Muscle of leg (tissue), 16 donors: ENCODE measurements at places on chromosomes 2 and 18. TPM values are rescaled to one million over a fixed set of nuclear protein-coding genes. Genes with fewer than 3 reads are reported as not detected.

Gene SPHKAP
- total RNA-seq = 26.2 TPM

Gene RNF152
- 8.1 TPM for total RNA-seq

Gene CROCC2
- 0.04 TPM for total RNA-seq

Gene ZNF638
- total RNA-seq = 150 TPM

Gene WNT6
- 0.09 TPM for total RNA-seq

Gene CBLN2
- 0.44 TPM for total RNA-seq

Gene FOXD4L1
- total RNA-seq = 0.13 TPM

DNA sequence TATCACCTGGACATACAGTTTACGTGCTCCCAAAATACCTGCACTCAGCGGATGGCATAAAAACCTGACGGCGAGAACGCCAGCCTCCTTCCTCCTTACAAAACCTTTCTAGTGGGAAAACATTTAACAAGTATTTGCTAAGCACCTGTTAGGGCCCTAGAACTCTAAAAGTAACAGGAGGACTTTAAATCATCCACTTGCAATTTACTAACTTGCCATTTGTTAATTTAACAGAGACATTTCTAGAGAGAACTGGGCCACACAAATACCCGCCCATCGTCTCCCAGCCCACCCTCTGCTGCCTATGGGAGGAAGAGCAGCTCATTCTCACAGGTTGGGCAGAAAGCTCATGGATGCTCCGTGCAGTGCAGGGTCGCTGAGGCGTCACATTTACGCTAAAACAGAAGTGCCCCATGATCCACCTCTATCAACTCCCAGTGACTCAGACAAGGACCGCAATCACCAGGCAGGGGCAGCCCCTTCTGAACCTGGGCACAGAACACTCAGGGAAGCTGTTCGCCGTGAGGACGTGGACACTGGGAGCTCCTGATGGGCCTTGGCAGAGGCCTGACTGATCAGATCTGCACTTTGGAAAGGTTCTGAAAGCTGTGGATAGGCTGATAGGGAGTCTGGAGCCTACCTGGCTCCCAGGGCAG lies 106.9 kb downstream of the HDAC4 start:
- no peaks in the 10 kb centered on the region for H3K27me3 ChIP-seq
- H3K4me3 ChIP-seq = no peak overlapping the region
- H3K36me3 ChIP-seq = peaks cover 2% of the 10 kb centered on the region
- H3K4me1 ChIP-seq = peaks cover 69% of the 10 kb centered on the region
- H3K27ac ChIP-seq = no peak overlapping the region

- H3K27me3 ChIP-seq = no peaks in the 10 kb centered on the region
- no peaks in the 10 kb centered on the region for H3K36me3 ChIP-seq
- no peak overlapping the region for H3K27ac ChIP-seq
These were observed 123.9 kb downstream of the CACNB4 start for GRCh38 chr2:151974988-151975387.

- no peaks in the 10 kb centered on the region for H3K4me1 ChIP-seq
- no peak for DNase-seq
- no peaks in the 10 kb centered on the region for H3K27me3 ChIP-seq
- no peak overlapping the region for H3K4me3 ChIP-seq
- H3K36me3 ChIP-seq = no peaks in the 10 kb centered on the region
These were observed 51.4 kb upstream of the SPAG16 start for GRCh38 chr2:213232649-213233437.

DNA sequence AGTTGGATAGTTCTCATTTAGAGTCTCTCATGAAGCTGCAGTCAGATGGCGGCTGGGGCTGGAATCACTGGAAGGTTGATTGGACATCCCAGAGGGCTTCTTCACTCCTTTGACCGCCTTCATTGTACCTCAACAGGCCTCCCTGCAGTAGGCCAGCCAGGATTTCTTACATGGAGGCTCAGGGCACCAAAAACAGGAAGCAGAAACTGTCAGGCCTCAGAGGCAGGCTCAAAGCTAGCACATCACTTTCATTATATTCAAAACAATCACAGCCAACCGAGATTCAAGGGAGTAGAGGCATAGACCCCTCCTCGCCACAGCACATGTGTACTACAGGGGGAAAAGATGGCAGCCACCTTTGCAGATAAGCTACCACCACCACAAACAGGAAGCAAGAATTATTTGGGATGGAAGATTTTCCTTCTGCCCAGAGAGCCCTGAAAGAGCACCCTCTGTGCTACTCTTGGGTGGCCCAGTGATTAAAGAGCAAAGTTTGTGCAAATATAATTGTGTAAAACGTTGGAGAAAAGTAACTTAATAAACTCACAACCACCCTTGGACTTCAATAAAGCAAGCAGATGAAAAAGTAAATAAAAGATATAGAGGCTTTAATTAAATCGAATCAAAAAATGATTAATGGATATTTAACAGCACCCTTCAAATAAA lies 155.3 kb downstream of the GFPT1 start:
- H3K4me3 ChIP-seq = no peak overlapping the region
- H3K27ac ChIP-seq = no peak overlapping the region
- no peaks in the 10 kb centered on the region for H3K4me1 ChIP-seq
- H3K27me3 ChIP-seq = no peaks in the 10 kb centered on the region

- DNase-seq = no peak
- H3K27ac ChIP-seq = peak overlapping the region; percentile 31
- H3K27me3 ChIP-seq = no peaks in the 10 kb centered on the region
- no peak overlapping the region for H3K4me3 ChIP-seq
- H3K4me1 ChIP-seq = no peaks in the 10 kb centered on the region
- peaks cover 21% of the 10 kb centered on the region for H3K36me3 ChIP-seq
These were observed 20.6 kb downstream of the TMEM87B start for GRCh38 chr2:112075490-112076260.

DNA sequence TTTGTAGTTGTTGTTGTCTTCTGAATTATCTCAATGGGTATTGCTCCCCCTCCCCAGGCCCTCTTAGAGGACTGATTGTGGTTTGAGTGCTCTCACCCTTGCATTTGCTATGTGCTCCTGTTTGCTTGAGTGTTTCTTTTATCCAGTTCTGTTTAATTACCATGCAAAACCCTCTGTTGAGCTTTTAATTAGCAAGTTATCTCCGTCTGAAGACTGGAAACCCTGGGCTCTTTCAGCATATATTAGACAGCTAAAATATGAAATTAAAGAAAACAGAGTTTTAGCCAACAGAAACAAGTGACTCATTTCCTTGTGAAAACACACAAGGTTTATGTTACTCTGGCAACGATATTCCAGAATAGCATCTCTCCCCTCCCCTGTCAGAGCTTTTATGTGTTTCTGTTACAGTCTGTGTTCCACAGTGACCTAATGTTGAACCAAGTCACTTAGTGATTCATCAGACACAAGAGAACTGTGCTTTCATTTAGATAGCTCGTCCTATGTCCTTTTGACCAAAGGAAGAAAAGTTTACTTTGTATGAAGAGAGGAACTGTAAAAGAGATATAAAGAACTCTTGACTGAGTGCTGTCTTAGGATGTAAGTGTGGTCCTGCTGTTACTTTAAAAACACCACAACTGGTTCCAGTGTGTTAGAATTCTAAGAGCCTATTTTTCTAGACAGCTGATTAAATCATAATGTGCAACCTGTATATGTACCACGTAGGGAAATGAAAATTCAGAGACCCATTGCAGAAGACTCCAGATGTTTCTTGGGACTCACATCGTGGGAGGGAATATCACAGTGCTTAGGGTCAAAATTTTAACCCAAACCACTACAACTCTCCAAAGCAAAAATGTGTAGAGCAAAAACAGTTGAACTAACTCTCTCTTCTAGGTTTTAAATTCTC lies 172.8 kb upstream of the RBMS1 start:
- H3K4me3 ChIP-seq = no peak overlapping the region
- no peaks in the 10 kb centered on the region for H3K27me3 ChIP-seq
- peaks cover 3% of the 10 kb centered on the region for H3K4me1 ChIP-seq
- peak overlapping the region; percentile 87 for H3K27ac ChIP-seq
- no peaks in the 10 kb centered on the region for H3K36me3 ChIP-seq

GRCh38 chr2:189570570-189571031 lies 10.0 kb downstream of the SLC40A1 start:
- H3K4me1 ChIP-seq = no peaks in the 10 kb centered on the region
- no peak overlapping the region for H3K4me3 ChIP-seq
- peaks cover 16% of the 10 kb centered on the region for H3K36me3 ChIP-seq
- H3K27ac ChIP-seq = no peak overlapping the region
- no peak for DNase-seq
- H3K27me3 ChIP-seq = no peaks in the 10 kb centered on the region

DNA sequence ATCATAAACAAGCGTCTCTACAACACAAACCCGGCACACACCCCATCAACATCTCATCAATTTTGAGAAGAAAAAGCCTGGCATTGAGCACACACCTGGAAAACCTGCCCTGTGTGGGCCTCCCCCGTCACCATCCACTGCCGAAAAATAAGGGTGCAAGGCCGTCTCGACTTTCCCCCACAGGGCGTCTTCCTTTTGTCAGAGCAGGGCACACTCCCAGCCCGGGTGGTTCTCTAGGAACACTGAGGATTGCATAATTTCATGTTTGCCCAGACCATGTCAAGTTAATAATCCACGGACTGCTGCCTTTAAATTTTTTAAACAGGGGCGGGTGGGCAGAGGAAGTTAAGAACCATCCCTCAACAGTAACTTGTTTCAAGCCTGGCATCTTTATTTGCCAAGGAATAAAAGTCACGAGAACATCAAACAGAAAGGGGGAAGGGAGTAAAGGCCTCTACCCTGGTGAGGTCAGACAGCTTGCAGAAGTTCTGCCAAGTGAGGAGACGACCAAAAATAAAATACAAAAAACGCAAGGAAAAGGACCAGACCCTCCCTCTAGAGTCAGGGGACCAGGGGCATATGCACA lies 2.1 kb downstream of the TFCP2L1 start:
- H3K27ac ChIP-seq = no peak overlapping the region
- no peak overlapping the region for H3K4me3 ChIP-seq
- H3K36me3 ChIP-seq = no peaks in the 10 kb centered on the region
- peaks cover 10% of the 10 kb centered on the region for H3K4me1 ChIP-seq
- DNase-seq = no peak

DNA sequence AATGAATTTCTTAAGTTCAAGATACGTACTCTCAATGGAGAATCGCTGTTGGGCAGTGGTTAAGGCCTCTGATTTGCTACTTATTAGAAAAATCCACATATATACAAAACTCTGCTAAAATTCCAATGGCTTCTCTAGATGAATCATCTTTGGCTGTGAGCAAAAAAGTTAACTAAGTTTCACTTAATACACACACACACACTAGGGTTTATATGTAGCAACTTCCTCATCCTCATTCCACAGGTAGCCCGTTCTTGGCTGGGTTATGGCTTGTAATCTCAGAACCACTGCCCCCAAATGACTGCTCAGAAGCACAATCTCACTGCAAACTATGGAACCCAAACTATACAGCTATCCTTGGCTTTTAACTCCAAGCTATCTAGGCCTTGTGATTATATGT lies 99.7 kb downstream of the SMAD2 start:
- no peak for DNase-seq
- no peaks in the 10 kb centered on the region for H3K4me1 ChIP-seq
- no peak overlapping the region for H3K27ac ChIP-seq
- H3K36me3 ChIP-seq = peaks cover 6% of the 10 kb centered on the region
- no peaks in the 10 kb centered on the region for H3K27me3 ChIP-seq
- H3K4me3 ChIP-seq = no peak overlapping the region

GRCh38 chr18:32335228-32335627 lies 135.5 kb downstream of the GAREM1 start:
- H3K27ac ChIP-seq = no peak overlapping the region
- no peak for DNase-seq
- no peaks in the 10 kb centered on the region for H3K4me1 ChIP-seq
- H3K27me3 ChIP-seq = no peaks in the 10 kb centered on the region

GRCh38 chr2:241734208-241734466 lies 293 bp upstream of the D2HGDH start:
- H3K4me1 ChIP-seq = peaks cover 10% of the 10 kb centered on the region
- no peaks in the 10 kb centered on the region for H3K27me3 ChIP-seq
- H3K4me3 ChIP-seq = peak overlapping the region; percentile 47
- DNase-seq = no peak

- no peaks in the 10 kb centered on the region for H3K36me3 ChIP-seq
- no peak overlapping the region for H3K4me3 ChIP-seq
These were observed 90.5 kb downstream of the ICOS start for GRCh38 chr2:204027091-204027490.

DNA sequence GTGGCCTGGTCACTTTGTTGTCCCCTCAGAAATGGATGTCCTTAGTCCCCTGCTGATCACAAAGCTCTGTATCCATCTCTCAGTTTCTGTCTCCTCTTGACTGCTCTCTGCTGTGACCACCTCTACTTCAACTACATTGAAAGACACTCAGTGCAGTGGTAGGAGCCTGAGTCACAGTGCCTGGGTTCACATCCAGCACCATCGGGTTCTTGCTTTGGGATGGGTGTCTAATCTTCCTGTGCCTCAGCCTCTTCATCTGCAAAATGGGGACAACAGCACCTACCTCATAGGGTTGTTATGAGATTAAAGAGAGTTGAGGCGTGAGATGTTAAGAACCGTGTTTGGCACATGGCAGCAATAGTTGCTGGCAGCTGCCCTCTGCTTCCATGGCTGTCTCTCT lies 30.6 kb downstream of the YPEL5 start:
- no peaks in the 10 kb centered on the region for H3K27me3 ChIP-seq
- DNase-seq = no peak
- H3K4me1 ChIP-seq = peaks cover 10% of the 10 kb centered on the region
- H3K27ac ChIP-seq = no peak overlapping the region
- H3K4me3 ChIP-seq = no peak overlapping the region
- H3K36me3 ChIP-seq = no peaks in the 10 kb centered on the region

- peaks cover 3% of the 10 kb centered on the region for H3K4me1 ChIP-seq
- H3K36me3 ChIP-seq = no peaks in the 10 kb centered on the region
- no peak overlapping the region for H3K27ac ChIP-seq
- no peak overlapping the region for H3K4me3 ChIP-seq
These were observed 158.2 kb upstream of the CCDC150 start for GRCh38 chr2:196481324-196481697.

DNA sequence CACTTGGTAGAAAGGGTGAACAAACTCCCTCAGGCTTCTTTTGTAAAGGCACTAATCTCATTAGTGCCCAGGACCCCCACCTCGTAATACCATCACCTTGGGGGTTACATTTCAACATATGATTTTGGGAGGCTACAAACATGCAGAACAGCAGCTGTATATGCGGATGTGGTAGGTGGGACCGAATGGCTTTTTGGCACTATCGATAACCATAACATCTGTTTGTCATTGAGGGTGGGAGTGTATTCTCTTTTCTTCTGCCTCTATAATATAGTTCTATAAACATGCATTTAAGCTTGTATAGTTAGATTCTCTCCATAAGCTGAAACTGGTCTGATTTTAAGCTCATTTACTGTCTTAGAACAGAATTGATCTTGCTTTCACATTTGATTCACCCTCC lies 239.1 kb upstream of the BOD1L2 start:
- no peak overlapping the region for H3K4me3 ChIP-seq
- no peaks in the 10 kb centered on the region for H3K36me3 ChIP-seq
- H3K27ac ChIP-seq = no peak overlapping the region
- H3K4me1 ChIP-seq = no peaks in the 10 kb centered on the region

DNA sequence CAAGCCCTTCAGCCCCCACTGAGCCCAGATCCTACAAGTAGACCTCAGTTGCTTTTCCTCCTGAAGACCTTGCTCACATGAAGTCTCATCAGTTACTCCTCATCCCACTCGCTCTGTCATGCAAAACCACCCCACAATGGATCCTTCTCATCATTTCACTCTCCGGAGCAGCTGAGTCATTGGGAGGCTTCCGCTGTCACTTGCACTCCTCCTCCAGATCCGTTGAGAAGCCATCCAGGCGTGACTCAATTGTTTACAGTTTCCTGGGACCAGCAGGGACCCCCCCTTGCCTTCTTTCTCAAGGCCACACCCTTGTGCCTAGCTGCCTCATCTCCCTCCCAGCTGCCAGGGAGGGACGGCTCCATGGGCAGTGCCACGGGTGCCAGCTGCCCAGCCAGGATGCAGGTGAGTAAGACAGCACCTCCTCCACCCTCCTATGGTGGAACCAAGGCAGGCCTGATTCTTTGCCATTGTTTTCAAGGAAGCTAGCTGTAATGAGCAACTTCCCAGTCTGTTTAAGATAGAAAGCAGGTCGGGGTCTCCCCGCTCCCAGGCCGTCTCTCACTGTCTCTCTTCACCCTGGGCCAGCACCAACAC lies 16.3 kb downstream of the GPR55 start:
- DNase-seq = no peak
- H3K27me3 ChIP-seq = peaks cover 11% of the 10 kb centered on the region
- H3K4me1 ChIP-seq = no peaks in the 10 kb centered on the region
- H3K27ac ChIP-seq = no peak overlapping the region
